Body of pancreas (tissue), 4 donors: ENCODE measurements at places on chromosomes 6 and 20. TPM values are rescaled to one million over a fixed set of nuclear protein-coding genes. Genes with fewer than 3 reads are reported as not detected.

DNA sequence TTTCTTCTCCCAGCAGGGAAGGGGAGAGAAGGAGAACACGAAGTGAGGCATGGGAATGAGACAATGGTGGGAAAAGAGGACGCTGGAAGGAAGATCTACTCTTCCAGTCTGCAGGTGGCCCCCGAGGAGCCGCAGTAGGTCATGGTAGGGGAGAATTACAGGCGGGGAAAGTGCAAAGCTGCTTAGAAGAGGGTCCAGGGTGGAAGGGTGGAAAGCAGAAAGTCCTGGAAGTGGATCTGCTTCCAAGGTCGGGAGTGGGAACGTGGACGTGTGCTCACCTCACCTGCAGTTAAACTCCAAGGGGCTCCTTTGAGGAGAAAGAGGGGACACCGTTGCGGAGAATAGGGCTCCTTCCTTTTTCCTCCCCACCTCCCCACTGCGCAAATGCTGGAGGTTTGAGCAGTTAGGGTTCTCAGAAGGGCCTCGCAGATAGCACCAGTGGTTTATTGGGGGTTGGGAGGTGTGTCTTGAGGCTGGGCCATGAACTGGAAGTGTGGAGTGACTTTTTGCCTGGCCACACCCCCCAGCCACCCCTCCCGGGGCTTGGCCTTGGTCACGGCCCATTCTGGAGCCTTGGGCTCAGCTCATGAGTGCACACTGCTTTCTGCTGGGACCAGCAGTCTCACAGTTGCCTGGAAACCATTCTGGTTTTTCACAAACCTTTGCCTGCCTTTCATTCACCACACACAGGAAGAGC lies 100.4 kb upstream of the MLN start:
- H3K4me3 ChIP-seq, result no peak overlapping the region
- no peak overlapping the region for H3K27ac ChIP-seq
- no peaks in the 10 kb centered on the region for H3K27me3 ChIP-seq
- DNase-seq, result no peak
- no peaks in the 10 kb centered on the region for H3K36me3 ChIP-seq
- peaks cover 21% of the 10 kb centered on the region for H3K4me1 ChIP-seq

- H3K27ac ChIP-seq, result no peak overlapping the region
- no peaks in the 10 kb centered on the region for H3K27me3 ChIP-seq
- H3K36me3 ChIP-seq, result no peaks in the 10 kb centered on the region
- no peaks in the 10 kb centered on the region for H3K4me1 ChIP-seq
- no peak for DNase-seq
Observed at GRCh38 chr20:51768759-51769517, 748 bp upstream of the ATP9A start.

DNA sequence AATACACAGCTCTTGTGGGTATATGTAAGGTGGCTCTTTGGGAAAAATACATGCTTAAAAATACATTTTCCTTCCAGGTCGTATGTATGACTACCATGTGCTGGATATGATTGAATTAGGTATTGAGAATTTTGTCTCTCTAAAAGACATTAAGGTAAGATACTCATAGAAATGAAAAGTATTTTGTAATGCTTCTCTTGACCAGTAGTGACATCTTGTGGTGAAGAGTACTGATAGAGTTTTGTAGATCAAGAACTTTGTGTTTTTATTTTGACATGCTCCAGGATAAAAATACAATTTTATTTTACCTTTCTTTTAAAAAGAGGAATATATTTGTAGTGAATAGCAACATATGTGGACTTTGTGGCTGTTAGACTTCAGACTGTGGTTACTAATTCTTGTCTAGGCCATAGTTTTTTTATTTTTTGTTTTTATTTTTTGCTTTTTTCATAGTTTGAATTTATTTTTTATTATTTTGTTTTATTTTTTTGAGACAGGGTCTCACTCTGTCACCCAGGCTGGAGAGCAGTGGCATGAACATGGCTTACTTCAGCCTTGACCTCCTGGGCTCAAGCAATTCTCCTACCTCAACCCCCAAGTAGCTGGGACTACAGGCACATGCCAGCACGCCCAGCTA lies 17.9 kb downstream of the RPF2 start:
- no peak overlapping the region for H3K4me3 ChIP-seq
- H3K4me1 ChIP-seq, result no peaks in the 10 kb centered on the region
- H3K27ac ChIP-seq, result no peak overlapping the region
- DNase-seq, result no peak
- H3K27me3 ChIP-seq, result no peaks in the 10 kb centered on the region

DNA sequence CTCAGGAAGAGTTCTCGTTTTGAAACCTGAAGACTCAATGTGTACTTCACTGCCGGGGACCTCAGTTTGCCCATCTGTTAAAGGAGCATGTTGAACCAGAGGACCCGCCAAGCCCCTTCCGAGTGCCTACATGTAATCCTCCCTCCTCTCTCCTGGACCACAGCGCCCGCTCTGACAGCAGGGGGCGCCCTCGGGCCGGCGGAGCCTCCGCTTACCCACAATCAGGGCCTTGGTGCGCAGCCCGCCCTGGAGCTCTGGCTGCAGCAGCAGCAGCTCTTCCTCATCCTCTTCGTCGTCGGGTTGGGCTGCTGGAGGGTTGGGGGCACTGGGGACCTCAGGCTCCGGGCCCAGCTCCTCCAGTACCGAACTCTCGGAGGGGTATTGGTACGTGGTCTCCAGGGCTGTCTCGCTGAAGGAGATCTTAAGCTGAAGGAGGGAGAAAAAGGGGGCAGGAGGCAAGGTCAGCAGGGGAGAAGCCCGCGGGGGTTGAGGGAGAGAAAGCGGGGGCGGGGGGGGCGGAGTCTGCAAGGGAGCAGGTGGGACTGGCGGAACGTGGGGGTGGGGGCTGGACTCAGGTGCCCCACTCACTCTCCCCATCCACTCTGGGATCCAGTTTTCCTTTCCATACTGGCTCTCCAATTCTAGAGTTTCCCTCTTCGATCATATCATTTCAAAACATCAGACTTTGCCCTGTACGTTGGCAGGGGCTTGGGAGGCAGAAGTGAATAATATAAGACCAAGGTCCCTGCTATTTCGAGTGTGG lies 6.3 kb upstream of the DHX16 start:
- peak; percentile 87 for DNase-seq
- no peaks in the 10 kb centered on the region for H3K36me3 ChIP-seq
- peak overlapping the region; percentile 51 for H3K27ac ChIP-seq
- H3K27me3 ChIP-seq, result no peaks in the 10 kb centered on the region

DNA sequence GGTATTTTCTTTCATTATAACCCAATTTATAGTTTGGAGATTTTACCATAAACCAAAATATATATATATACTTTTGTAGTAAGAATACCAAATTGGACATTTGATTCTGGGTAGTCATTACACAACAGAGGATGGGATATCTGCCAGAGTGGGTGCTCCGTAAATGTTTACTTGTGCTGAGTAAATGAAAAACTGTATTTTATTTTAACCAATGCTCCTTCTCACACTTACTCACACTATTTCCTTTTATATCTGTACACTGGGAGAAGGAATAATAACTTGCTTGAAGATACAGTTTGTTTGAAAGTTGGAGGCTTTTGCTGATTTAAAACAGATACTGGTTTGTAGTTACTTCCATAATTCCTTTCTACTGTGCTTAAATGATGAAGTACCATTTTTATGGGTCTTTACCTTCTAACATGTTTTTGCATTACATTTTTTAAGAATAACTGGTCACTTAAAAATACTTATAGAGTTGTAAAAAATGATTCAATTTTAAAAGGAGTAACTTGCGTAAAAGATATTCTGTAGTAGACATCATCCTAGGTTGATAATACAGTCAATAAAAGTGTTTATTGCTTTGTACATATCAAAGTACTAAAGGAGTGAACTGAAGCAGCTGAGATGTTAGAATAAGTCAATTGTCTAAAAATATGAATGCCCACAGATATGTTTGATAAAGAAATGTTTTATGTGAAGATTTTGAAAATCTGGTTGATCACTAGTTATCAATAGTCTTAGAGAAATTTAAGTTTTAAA lies 411.7 kb downstream of the UTRN start:
- H3K27ac ChIP-seq, result no peak overlapping the region
- H3K27me3 ChIP-seq, result no peaks in the 10 kb centered on the region
- no peak overlapping the region for H3K4me3 ChIP-seq
- DNase-seq, result peak; percentile 57
- H3K4me1 ChIP-seq, result peaks cover 17% of the 10 kb centered on the region

GRCh38 chr20:44771172-44771535 lies 25.5 kb downstream of the KCNK15 start:
- no peaks in the 10 kb centered on the region for H3K36me3 ChIP-seq
- no peak overlapping the region for H3K4me3 ChIP-seq
- DNase-seq, result no peak

DNA sequence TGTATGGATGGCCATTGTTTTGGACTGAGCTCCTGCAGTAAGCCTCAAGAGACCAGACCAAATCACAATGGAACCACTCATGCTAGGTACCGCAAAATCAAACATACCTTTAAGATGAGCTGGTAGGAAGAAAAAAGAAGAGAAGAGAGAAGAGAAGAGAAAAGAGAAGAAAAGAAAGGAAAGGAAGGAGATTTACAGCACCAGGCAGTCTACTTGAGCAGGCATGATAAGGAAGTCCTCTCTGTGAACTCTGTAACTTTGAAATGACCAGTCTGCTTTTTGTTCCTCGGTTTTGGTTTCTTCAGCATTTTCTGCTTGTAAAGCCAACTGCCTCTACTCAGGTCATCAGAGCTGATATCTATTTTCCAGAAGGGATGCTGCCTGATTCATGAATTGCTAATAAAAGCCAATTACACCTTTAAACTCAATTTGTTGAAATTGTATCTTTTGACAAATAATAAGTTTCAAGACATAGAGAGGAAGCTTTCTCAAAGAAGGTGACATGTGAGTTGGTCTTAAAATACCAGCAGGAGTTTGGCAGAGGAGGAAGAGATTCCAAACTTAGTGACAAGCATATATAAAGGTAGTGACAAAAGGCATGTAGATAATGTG lies 134.3 kb downstream of the UNC5CL start:
- no peak for DNase-seq
- H3K4me3 ChIP-seq, result no peak overlapping the region
- H3K27me3 ChIP-seq, result no peaks in the 10 kb centered on the region
- no peaks in the 10 kb centered on the region for H3K36me3 ChIP-seq
- H3K27ac ChIP-seq, result no peak overlapping the region

GRCh38 chr6:56938649-56939191 lies 16.2 kb upstream of the BEND6 start:
- H3K27ac ChIP-seq, result no peak overlapping the region
- H3K27me3 ChIP-seq, result no peaks in the 10 kb centered on the region
- DNase-seq, result no peak

DNA sequence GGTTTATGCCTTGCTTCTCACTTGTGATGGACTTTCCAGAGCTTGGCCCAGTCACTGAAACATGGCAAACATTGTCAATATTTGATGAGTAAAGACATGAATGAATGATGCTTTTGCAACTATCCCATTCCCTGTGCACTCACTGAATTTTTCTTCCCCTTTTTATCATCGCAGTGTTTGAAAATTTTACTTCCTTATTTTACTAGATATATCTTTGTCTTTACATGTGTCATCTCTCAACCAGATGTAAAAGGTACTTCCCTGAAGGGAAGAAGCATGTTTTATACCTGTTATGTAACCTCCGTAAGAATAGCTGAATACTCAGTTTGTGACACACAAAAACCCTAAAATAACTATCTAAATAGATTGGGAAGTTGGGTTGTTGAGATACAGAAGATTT lies 544.7 kb upstream of the FLRT3 start:
- no peaks in the 10 kb centered on the region for H3K27me3 ChIP-seq
- H3K27ac ChIP-seq, result no peak overlapping the region
- H3K36me3 ChIP-seq, result no peaks in the 10 kb centered on the region
- DNase-seq, result no peak
- no peaks in the 10 kb centered on the region for H3K4me1 ChIP-seq
- no peak overlapping the region for H3K4me3 ChIP-seq

DNA sequence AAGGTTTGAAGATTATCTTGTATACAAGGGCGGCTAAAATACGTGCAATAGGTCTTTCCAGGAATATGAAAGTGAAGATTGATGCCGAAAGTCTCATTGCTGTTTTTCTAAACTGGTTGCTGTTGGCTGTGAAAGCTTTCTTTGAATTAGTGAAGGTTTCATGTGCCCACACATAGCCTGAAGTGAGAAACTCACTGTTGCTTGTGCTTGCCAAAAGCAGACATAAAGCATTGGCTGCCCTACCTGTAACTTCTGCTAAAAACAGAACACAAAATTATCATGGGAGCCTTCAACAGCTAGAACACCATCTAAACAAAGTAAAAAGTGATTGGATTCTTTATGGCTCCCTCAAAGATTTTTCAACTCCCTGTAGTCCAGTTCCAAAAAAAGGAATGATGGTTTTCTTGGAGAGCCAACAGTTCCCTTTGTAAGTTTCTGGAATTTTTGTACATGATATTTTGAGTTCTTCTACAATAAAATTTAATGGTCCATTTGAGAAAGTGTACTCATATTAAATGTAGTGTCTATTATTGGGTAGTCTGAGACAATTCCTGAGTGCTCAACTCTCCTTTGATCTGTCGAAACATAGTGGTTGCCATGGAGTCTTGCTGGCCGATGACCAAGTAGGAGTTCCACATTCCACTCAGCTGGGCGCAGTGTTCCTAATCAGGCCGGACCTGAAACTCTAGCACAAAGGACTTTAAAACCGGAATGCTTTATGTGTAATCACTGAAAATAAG lies 68.5 kb downstream of the PLEKHG1 start:
- H3K27ac ChIP-seq, result no peak overlapping the region
- peak; percentile 93 for DNase-seq
- H3K4me3 ChIP-seq, result no peak overlapping the region

- no peaks in the 10 kb centered on the region for H3K36me3 ChIP-seq
- H3K27ac ChIP-seq, result no peak overlapping the region
- peaks cover 18% of the 10 kb centered on the region for H3K4me1 ChIP-seq
- DNase-seq, result no peak
- no peak overlapping the region for H3K4me3 ChIP-seq
Observed at GRCh38 chr6:5089481-5090438, 4.6 kb downstream of the PPP1R3G start.

GRCh38 chr6:2037237-2037926 lies 208.0 kb downstream of the GMDS start:
- peaks cover 13% of the 10 kb centered on the region for H3K4me1 ChIP-seq
- no peaks in the 10 kb centered on the region for H3K36me3 ChIP-seq
- H3K4me3 ChIP-seq, result no peak overlapping the region
- DNase-seq, result no peak
- no peak overlapping the region for H3K27ac ChIP-seq

GRCh38 chr6:73108949-73109348 lies 116.3 kb downstream of the KHDC1L start:
- DNase-seq, result no peak
- no peak overlapping the region for H3K4me3 ChIP-seq
- no peaks in the 10 kb centered on the region for H3K36me3 ChIP-seq
- H3K4me1 ChIP-seq, result no peaks in the 10 kb centered on the region
- no peak overlapping the region for H3K27ac ChIP-seq
- no peaks in the 10 kb centered on the region for H3K27me3 ChIP-seq

Gene HRH3
- not detected for total RNA-seq

Gene BMP5
- total RNA-seq, result 0.99 TPM

Gene TMEM244
- total RNA-seq, result not detected
